Calu3 (cell line): ENCODE measurements at places on chromosomes 1 and 21.

DNA sequence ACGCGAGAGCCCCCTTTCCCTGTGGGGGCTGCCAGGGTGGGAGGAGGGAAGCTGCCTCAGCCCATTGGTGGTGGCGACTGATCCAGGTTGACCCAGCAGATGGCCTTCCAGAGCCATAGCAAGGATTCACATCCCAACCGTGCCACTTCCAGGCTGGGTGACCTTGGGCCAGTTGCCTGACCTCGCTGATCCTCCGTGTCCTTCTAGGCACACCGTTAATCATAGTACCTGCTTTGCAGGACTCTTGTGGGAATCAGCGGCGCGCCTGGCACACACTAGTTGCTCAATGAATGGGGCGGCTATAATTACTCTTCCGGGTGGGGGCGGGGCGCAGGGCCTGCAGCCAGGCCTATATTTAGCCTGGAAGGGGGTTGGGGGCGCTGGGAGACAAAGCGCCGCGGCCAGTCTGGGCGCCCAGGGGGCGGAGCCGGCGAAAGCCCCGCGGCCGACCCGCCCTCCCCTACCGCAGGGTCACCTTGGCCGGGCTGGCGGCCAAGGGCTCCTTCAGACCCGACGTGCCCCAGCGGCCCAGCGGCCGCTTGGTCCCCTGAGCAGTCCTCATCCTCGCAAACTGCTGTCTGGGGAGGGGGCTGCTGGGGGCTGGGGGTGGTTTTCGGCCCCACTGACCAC, 5.1 kb downstream of the HSPB7 start:
- peaks cover 8% of the 10 kb centered on the region for H3K4me1 ChIP-seq
- no peak overlapping the region for H3K27ac ChIP-seq
- peaks cover 4% of the 10 kb centered on the region for H3K36me3 ChIP-seq
- H3K27me3 ChIP-seq = no peaks in the 10 kb centered on the region
- DNase-seq = peak; percentile 65

DNA sequence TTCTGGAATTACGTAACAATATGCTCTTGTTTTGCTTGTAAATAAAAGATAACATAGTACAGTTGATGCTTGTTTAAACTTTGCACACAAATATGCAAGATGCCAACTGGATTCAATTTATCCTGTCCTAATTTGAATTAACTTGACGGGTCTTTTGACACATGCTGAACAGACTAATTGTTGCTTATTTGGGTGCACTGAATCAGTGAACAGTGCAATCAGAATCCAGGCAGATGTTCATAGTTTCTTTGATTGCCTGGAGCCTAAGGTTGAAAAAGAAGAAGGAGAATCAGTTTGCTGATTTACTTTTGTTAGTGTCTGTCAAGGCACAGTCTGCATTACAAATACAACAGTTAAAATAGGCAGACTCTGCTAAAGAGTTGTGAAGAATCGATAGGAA, 307.9 kb downstream of the COL11A1 start:
- no peaks in the 10 kb centered on the region for H3K4me1 ChIP-seq
- H3K27me3 ChIP-seq = no peaks in the 10 kb centered on the region
- H3K4me3 ChIP-seq = no peak overlapping the region
- no peak overlapping the region for H3K27ac ChIP-seq
- DNase-seq = no peak

- no peak for DNase-seq
- no peaks in the 10 kb centered on the region for H3K27me3 ChIP-seq
- H3K4me1 ChIP-seq = peaks cover 20% of the 10 kb centered on the region
- H3K27ac ChIP-seq = no peak overlapping the region
- H3K36me3 ChIP-seq = no peaks in the 10 kb centered on the region
Measured at GRCh38 chr1:83113652-83114051, 885.3 kb downstream of the TTLL7 start.

GRCh38 chr1:227191607-227192006, 126.7 kb downstream of the CDC42BPA start:
- no peaks in the 10 kb centered on the region for H3K27me3 ChIP-seq
- peak overlapping the region; percentile 19 for H3K27ac ChIP-seq
- no peak for DNase-seq
- no peak overlapping the region for H3K4me3 ChIP-seq
- H3K36me3 ChIP-seq = peaks cover 4% of the 10 kb centered on the region

- no peaks in the 10 kb centered on the region for H3K36me3 ChIP-seq
- no peak overlapping the region for H3K4me3 ChIP-seq
- H3K27ac ChIP-seq = no peak overlapping the region
- H3K4me1 ChIP-seq = peaks cover 31% of the 10 kb centered on the region
Measured at GRCh38 chr1:145985502-145986439, 10.6 kb downstream of the TXNIP start.

DNA sequence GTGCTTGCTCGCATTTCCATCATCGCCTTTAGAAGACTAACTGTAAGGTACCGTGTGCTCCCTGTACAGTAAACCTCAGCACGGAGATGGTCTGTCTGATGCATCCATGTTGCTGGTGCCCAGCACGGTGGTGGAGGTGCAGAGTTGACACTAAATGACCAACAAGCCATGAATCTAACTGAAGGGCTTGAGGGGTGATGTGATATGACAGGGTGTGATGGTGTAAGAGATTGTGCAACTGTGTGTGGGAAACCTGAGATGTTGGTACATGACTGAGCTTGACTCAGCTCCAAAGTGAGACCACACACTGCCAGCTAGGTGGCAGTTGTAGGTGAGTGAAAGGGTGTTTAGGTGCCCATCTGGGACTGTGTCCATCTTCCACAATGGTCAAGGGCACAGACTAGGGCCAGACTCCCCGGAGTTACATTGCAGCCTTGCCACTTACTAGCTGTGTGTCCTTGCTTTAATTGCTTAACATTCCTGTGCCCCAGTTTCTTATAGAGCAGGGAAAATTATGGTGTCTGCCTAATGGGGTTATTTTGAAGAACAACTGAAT, 21.4 kb downstream of the SLC2A1 start:
- H3K36me3 ChIP-seq = peaks cover 88% of the 10 kb centered on the region
- no peaks in the 10 kb centered on the region for H3K27me3 ChIP-seq
- H3K4me3 ChIP-seq = peak overlapping the region; percentile 50
- peak overlapping the region; percentile 87 for H3K27ac ChIP-seq
- H3K4me1 ChIP-seq = peaks cover 90% of the 10 kb centered on the region

DNA sequence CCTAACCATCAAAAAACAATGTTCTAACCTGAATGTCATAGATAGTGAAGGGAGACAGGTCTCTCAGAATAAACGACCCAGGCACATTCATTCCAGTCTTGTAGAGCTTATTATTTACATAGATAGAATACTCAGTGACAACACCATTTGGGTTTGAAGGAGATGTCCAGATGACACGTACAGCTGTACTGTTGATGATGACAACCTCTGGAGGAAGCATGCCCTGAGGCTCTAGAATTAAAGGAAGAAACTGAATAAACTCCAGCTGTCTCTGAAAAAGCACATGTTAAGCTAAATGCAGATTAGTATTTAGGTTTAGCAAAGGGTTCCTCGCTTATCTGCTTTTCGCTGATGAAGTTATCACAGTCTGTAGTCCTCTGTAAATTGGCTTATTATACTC, 277.2 kb downstream of the KCTD3 start:
- H3K4me3 ChIP-seq = no peak overlapping the region
- no peaks in the 10 kb centered on the region for H3K27me3 ChIP-seq
- H3K4me1 ChIP-seq = peaks cover 18% of the 10 kb centered on the region
- H3K27ac ChIP-seq = no peak overlapping the region
- no peak for DNase-seq

DNA sequence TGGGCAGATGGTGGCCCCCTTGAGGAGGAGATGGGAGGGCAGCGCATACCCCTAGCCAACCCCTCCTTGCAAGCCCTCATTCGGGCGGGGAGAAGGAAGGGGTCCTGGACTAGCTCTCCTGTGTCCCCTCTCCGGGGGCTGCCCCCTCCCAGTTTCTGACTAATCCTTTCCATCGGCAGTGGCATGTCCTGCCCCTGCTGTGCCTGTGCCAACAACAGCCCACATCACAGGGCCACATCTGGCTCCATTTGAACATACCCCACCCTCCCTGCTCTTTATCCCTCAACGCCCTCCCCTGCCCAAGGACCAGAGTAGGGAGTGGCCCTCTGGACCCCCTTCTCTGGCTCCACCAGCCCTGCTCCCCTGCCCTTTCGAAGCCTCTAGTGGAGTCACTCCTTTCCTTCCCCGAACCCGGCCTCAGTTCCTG, 11.0 kb upstream of the LMNA start:
- H3K4me3 ChIP-seq = peak overlapping the region; percentile 64
- peaks cover 36% of the 10 kb centered on the region for H3K36me3 ChIP-seq
- peak; percentile 54 for DNase-seq
- H3K27ac ChIP-seq = peak overlapping the region; percentile 89
- no peaks in the 10 kb centered on the region for H3K27me3 ChIP-seq
- peaks cover 80% of the 10 kb centered on the region for H3K4me1 ChIP-seq

DNA sequence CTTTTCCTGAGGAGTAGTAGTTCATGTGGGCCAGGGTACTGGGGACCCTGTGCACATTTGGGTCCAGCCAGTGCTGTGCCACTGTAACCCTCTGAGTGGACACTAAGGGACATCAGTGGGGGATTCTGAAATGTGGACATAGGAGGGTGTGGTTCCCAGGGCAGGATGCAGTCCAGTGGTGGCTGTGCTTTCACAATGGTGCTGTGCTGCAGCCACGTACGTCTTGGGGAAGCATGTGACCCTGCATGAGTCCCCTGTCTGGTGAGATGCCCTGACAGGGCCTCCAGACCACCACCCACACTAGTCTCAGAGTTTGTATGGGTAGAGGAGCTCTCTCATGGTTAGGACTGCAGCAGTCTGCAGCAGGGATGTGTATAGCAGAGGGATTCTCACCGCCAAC, 37.8 kb upstream of the WNT2B start:
- H3K27ac ChIP-seq = no peak overlapping the region
- H3K4me3 ChIP-seq = no peak overlapping the region
- H3K36me3 ChIP-seq = peaks cover 12% of the 10 kb centered on the region
- H3K27me3 ChIP-seq = no peaks in the 10 kb centered on the region
- no peak for DNase-seq

DNA sequence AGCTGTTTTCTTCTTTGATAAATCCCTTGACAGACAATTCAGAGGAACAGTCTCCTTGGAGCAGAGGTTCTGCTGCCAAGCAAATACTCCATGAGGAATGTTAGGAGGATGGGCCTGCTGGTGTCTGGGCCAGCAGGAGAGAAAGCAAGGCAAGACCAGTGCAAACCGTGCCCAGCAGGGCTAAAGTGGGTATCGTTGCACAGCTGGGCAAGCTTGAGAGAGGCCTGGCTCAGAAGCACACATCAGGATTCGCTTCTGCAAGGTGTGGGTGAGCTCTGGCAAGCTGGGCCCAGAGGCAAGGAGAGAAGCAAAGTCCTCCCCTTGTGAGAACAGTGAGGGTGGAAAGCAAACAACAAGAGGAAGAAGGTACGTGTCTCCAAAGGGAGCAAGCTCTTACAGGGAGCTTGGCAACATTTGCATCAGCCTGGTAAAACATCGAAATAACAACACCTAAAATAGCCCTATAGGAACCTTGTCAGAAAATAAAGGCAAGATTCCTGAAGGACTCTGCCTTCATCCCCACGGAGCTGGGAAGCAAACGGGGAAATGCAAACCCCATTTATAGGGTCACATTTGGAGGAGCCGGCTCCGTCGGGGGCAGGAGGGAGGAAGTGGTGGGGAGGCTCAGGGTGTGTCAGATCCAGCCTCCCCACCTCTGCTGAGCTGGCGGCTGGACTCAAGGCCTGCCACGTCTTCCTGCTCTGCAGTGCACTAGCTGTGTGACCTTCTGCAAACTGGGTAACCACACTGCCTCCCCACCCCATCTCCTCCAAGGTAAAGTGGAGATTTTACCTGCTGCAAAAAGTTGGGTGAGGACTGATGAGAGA, 62.3 kb upstream of the HIVEP3 start:
- no peaks in the 10 kb centered on the region for H3K36me3 ChIP-seq
- no peaks in the 10 kb centered on the region for H3K27me3 ChIP-seq
- peak overlapping the region; percentile 27 for H3K4me3 ChIP-seq

- no peak for DNase-seq
- no peaks in the 10 kb centered on the region for H3K4me1 ChIP-seq
- H3K27ac ChIP-seq = no peak overlapping the region
Measured at GRCh38 chr21:22120616-22121266, 1122.5 kb downstream of the NCAM2 start.

- H3K4me3 ChIP-seq = no peak overlapping the region
- H3K4me1 ChIP-seq = peaks cover 63% of the 10 kb centered on the region
Measured at GRCh38 chr1:221823149-221823548, 81.3 kb upstream of the DUSP10 start.

DNA sequence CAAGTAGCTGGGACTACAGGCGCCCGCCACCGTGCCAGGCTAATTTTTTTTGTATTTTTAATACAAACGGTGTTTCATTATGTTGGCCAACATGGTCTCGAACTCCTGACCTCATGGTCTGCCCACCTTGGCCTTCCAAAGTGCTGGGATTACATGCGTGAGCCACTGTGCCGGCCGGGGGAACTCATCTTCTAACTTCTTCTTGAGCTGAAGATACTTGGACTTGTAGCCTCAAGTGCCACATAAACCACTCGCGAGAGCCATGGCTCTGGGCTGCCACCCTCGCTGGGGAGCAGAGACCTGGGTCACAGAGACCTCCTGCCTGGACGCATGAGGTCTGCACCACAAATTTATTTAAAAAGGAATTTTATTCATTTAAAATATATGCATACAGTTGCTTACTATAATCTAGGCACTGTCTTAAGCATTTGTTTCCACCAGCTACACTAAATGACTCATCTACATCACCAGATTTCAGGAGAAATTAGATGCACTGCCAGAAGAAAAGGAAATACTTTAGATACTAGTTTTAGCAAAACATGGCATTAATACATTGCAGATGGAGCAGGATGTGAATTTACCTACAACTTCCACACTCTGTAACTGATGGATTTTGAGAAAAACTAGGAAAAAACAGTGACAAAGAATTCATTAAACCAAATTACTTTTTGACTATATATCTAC, 29.9 kb upstream of the PUM1 start:
- H3K27ac ChIP-seq = no peak overlapping the region
- no peak overlapping the region for H3K4me3 ChIP-seq
- no peaks in the 10 kb centered on the region for H3K27me3 ChIP-seq
- H3K4me1 ChIP-seq = peaks cover 12% of the 10 kb centered on the region
- no peaks in the 10 kb centered on the region for H3K36me3 ChIP-seq
- DNase-seq = no peak

DNA sequence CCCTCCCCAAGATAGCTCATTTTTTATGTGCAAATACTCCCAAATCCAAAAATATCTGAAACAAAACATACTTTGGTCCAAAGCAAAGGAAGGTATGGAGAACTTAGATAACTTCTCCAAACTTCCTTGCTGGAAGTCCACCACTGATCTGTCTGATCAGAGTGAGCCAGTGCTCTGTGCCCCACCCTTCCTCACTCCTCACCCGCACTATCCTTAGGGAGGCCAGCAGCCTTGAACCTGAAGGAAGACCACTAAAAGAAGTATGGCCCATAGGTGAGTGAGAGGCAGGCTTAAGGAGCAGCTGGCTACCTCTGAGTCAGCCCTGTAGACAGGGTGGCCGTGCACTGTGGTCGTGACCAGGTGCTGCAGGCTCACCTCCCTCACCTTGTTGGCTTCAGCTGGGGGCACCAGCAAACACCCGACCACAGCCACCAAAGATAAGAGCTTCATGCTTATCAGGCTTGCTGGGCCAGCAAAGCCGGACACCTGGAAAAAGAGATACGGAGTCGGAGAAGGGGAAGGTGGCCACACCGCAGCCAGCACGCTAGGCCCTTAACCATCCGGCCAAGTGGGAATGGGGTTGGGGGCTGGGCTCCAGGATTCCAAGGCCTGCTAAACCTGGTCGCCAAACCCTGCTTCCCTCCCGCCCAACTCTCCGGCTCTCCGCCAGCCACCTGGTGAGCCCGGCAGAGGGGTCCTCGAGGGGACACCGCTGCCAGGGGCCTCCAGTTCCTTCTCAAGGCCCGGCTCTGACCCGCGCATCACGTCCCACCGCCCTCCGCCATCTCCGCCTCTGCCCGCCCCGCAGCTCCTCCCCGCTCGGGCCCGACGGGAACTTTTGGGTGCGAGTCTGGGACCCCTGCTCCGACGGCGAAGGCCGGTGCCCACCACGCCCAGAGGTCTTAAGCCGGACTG, 543 bp downstream of the TMEM9 start:
- peak overlapping the region; percentile 73 for H3K27ac ChIP-seq
- peaks cover 29% of the 10 kb centered on the region for H3K36me3 ChIP-seq
- H3K4me3 ChIP-seq = peak overlapping the region; percentile 84
- no peak for DNase-seq
- H3K4me1 ChIP-seq = no peaks in the 10 kb centered on the region
